Stimulated activated CD4-positive, alpha-beta T cell treated with anti-CD3 and anti-CD28 coated beads, Interleukin-4, amount 100 ng/mL, for 24 hours (primary cell): ENCODE measurements at places on chromosomes 13 and 19.

GRCh38 chr13:73397496-73398305, 338.9 kb downstream of the KLF5 start:
- no peak for DNase-seq

DNA sequence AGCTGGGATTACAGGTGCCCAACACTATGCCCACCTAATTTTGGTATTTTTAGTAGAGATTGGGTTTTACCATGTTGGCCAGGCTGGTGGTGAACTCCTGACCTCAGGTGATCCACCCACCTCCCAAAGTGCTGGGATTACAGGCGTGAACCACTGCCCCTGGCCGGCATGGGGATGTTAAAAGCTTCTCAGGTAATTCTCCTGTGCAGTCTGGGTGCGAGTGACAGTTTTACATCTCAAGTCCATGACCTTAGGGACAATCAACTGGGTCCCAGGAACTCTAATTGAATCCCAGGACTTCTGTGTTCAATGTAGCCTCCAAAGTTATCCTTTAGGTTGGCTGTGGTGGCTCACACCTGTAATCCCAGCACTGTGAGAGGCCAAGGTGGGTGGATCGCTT, 100.1 kb upstream of the TSHZ3 start:
- DNase-seq: no peak

GRCh38 chr19:13150931-13151604, 857 bp downstream of the IER2 start:
- DNase-seq: peak; percentile 27

DNA sequence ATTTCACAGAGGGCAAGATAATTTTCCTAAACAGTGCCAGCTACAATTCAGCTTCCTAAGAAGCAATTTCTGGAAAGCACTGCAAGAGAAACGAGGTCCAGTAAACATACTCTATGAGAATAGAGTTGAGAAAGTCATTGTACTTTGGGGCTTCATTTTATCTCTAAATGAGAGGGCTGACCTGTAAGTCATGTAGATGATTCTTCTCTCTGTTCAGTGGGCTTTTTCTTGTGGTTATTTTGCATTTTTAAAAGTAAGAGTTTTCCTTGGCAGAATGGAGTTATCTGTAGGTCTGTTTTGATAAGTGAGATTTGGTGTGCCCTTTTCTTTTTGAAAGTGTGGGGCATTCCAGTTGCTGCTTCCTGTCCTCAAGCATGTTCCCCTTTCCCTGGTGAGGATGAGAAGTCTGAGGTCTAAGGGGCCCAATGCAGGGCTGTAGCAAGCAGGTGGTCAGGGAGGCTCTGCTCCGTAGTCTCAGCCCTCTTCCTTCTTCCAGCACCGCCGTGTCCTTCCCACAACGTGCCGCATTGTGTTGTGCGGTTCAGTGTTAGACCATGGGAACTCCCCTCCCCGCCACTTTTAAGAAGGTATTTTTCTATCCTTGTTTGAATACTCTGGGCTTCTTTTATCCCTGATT, 86.3 kb downstream of the ARHGEF7 start:
- no peak for DNase-seq

- no peak for DNase-seq
These were observed 60.9 kb downstream of the LIG4 start for GRCh38 chr13:108154421-108154858.

DNA sequence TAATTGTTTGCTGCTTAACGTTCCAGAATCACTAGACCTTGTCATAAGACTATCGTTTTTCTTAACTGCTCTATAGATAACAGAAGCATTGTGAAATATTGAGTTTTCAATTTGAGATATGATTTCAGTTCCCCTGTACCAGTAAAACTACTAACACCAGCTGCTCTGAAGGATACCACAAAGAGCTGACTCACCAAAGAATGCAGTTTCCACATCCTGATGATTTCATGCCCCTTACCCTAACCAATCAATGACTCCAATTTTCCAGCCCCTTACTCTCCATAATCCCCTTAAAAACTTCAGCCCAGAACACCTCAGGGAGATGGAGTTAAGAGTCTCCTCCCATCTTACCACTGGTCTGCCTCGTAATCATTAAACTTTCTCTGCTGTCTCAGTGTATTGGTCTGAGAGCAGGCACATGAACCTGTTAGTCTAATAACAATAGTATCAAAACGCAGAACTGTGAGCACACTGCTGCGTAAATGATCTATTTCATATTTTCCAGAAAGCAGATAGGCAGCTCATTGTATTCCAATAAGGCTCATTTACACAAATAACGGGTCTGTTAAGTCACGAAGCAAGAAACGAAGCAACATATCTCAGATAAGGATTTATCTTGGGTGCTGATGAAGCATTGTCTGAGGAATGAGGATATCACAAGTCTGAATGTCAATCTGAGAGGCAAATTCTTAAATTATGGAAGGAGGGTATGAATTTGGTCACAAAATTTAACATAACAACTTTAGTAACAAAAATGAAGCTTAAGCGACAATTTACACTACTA, 14.1 kb upstream of the CCNA1 start:
- no peak for DNase-seq

GRCh38 chr19:50573741-50574461, 5.7 kb upstream of the LRRC4B start:
- no peak for DNase-seq

DNA sequence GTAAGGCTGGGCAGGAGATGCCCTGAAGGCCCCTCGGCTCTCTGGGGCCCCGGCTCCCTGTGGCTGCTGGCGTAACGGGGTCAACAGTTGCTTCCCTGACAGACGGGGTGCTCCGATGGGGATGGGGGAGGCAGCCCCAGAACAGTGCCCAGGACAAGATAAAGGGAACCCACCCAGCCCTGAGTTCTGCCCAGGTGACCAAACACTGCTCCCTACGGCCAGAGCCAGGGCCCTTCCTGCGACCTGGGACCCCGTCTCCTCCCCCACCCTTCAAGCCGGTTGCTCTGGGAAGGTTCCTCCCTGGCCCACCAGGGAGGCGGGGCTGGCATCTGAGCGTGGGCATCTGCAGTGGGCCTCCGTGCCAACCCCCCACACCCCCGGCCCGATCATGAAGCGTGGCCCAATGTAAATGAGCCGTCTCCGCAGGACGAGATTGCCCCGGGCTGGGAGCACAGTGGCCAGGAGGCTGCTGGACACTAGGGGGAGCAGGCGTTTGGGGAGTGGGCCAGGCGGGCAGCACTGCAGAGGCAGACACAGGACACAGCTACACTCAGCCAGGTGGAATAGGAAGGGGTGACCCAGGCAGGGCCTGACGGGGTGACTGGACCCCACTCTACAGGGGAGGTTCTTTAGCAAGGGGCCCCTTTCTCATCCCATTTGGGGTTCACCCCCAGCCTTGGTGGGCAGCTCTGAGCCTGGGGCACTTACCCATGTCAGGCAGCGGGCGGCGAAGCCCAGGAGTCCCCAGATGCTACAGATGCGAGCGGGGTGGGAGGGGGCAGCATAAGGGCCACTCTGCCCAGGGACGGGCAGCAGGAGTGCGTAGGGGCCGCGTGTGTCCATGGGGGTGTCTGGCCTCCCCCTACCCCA, 1.2 kb upstream of the NKPD1 start:
- DNase-seq: no peak

DNA sequence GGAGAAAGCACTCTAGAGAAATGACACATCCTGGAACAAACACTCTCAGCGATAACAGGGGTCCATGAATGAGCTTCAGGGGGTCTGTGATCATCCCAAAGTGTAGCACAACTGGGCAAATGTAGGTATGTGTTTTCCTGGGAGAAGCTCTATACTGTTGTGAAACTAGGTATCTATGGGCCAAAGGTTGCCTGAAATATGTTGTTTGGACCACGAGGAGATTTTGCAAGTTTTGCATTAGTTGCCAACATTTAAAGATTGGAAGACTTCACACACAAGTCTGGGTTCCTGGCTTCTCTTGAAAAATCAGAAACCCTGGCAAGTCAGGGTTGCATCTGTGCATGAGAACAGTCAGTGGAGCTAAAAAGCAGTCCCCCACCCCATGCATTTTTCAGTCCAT, 26.7 kb upstream of the POU2F2 start:
- DNase-seq: no peak

GRCh38 chr13:23462815-23463559, 29.5 kb upstream of the SACS start:
- DNase-seq: no peak

DNA sequence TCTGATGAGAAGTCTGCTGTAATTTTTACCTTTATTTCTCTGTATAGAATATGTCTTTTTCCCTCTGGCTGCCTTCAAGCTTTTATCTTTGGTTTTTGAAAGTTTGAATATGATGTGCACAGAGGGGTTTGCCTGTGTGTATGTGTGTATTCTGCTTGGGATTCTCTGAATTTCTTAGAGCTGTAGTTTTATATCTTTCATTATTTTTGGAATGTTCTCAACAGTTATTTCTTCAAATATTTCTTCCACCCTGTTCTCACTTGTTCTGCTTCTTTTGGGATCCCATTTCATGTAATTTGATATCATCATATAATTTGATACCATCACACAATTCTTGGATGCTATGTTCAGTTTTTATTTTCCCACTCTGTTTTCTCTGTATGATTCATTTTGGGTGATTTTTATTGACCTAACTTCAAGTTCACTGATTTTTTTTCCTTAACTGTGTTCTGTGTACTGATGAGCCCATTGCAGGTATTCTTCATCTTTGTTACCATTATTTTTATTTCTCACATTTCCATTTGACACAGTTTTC, 7.5 kb downstream of the COG3 start:
- DNase-seq: no peak

DNA sequence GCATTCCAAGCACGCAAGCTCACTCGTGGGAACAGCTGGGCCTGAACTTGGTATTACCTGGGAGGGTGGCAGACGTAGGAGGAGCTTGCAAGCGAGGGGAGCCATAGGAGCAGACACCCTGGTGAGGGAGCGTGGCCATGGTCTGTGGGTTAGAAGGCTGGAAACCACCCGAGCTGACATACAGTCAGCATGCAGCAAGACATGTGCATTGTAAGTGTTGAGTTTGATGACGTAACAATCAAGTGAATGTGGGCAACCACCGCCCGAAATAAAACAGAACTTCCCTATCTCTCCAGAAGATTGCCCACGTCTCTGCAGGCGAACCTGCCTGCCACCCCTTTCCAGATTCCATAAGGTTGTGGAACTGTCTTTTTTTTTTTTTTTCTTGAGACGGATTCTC, 26.8 kb downstream of the UBXN6 start:
- no peak for DNase-seq

GRCh38 chr13:111480503-111480902, 160.1 kb downstream of the TEX29 start:
- no peak for DNase-seq

DNA sequence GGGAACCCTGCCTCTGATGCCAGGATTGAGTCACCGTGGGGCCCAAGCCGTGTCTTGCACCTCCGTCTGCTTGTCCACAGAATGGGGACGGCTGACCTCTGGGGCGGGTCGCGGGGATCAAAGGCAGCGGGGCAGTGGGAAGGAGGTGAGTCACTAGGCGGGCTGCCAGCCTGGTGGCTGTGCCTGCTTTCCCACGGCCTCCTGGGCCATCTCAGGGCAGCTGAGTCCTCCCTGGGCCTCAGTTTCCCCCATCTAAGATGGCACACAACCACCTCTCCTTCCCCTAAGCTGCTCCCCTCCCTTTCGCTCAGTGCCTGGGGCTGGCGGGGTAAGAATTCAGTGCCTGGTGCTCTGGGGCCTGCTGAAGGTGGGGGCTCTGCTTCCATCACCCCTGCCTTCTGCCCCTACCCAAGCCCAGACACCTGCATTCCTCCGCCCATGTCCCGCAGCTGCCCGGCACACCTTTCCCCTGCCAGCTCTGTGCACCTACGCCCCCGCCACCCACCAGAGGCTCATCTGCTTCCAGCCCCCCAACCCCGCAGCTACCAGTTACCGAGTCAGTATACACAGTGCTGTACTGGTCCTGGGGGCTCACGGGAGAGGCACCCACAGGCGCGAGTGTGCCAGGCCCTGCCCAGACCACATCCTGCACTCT, 3.5 kb downstream of the MKNK2 start:
- DNase-seq: no peak

- DNase-seq: no peak
These were observed 183.5 kb upstream of the UBL3 start for GRCh38 chr13:30033681-30034457.

DNA sequence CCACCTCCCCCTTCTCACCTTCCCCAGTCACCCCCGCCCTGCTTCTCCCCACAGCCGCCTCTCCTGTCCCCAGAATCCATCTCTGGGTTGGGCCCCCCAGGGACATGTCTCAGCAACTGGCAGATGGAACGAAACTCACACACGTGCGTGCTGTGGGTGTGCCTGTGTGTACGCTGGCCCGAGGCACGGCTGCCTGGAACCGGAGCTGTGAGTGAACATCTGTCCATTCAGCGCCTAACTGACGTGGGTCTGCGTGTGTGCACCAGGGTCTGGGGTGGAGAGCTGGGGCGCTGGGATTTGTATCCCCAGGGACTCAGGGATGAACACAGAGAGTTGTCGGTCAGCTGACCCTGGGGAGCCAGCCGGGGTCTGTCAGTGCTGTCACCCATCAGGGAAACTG, 752 bp upstream of the HAS1 start:
- no peak for DNase-seq

DNA sequence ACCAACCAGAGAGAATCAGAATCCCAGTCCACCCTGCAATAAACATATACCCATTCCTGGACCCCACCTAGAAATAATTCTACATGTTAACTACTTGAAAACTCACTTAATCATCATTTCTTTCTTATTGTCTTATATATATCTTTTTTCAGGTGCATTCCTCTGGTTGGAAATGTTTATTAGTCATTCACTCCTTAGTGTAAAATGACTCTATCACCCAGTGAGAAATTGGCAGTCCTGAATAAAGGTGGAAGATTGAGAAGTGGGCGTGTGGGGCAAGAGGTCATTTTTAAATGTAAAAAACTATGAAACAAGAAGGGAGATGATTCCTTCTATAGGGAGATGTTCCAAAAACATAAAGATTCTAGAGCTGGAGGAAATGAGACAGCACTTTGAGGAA, 101.2 kb upstream of the MBNL2 start:
- DNase-seq: no peak

DNA sequence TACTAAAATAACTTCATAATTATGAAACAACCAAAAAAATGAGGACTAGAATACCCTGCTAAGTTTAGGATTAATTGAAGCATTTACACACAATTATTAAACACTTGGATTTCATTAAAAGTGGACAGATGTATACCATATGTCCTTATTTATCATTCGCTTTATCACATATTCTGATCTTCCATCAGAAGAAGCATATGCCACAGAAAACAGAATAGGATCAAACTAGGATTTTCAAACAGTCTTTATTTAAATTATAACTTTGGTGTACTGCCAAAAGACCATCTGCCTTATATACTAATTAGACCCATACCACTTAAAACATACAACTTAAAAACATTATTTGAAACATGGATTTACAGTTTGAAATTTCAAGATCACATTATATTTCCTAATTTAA, 727.1 kb upstream of the KLHL1 start:
- no peak for DNase-seq

- no peak for DNase-seq
These were observed 27.9 kb upstream of the EEF1AKMT1 start for GRCh38 chr13:20801707-20802106.

GRCh38 chr19:4123615-4124568, at the start of gene MAP2K2:
MAP2K2 (minus strand) TSS chr19:4124122; CDS start chr19:4123875, 247 bp downstream.
- peak; percentile 96 for DNase-seq

- no peak for DNase-seq
These were observed 1.6 kb upstream of the PTGIR start for GRCh38 chr19:46626446-46626845.

GRCh38 chr13:70884196-70884595, 775.9 kb upstream of the KLHL1 start:
- DNase-seq: no peak

GRCh38 chr19:50553134-50553703, 15.0 kb downstream of the LRRC4B start:
- DNase-seq: no peak
